ENCODE measurements at places on chromosomes 6 and 20. TPM values are rescaled to one million over a fixed set of nuclear protein-coding genes. Genes with fewer than 3 reads are reported as not detected.

DNA sequence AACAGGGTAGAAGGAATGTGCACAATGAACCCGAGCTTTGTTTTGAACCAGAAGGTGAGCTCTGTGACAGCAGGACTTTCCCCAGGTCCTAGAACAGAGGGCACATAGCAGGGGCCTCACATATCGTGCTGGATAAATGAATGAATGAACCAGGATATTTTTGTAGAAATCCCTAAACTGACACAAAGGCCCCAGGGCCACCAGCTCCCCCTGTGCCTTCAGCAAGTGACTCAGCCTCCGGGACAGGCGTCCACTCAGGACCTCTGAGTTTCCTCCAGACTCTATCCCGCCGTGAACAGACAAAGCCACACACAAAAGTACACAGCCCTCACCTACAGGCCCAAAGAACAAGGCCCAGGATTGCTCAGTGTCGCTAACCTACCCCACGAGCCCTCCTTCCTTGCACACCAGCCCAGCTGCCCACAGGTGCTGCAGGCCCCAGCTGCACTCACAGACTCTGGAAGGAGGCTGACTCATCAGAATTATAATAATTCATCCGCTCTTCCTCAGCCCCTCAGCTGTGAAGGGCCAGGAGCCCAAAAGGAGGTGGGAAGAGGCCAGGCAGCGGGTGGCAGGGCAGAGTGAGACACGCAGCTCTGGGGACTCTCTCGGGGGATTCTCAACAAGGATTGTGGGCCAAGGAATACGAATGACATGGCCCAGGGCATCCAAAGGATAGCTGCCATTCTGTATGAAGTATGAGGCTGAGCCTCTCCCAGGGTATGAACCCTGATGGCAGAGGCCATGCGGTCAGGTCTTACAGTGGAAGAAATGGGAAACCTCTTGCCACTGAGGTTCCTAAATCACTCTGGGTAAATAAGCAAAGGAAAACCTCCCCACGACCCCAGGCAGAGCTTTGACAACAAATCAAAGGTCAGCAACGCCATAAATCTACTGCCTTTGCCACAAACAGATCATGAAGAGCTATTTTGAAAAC lies 40.9 kb downstream of the SUMO4 start:
- DNase-seq = no peak

GRCh38 chr20:41148942-41149341 lies 11.6 kb downstream of the PLCG1 start:
- DNase-seq = no peak

DNA sequence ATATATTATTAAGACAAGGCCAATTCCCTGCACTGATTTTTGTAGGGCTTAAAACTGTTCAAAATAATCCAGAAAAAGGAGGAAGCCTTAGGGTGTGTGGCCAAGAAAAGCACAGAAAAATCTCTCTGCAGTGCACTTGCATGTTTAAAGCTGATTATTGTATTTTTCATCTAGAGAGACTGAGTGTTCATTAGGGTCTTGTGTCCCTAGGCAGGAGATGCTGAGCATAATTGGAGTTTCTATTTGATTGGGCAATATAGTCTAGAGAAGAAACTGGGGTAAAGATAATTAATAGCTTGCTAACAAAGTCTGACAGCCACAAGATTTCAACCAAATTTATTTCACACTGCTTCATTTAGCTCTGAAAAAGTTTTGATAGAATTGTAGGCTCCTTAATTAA lies 2.4 kb downstream of the FLRT3 start:
- no peak for DNase-seq

- DNase-seq = no peak
Measured at GRCh38 chr20:9319687-9320384, 194.6 kb upstream of the LAMP5 start.

- no peak for DNase-seq
Measured at GRCh38 chr6:143679041-143679440, 1.3 kb downstream of the PHACTR2 start.

DNA sequence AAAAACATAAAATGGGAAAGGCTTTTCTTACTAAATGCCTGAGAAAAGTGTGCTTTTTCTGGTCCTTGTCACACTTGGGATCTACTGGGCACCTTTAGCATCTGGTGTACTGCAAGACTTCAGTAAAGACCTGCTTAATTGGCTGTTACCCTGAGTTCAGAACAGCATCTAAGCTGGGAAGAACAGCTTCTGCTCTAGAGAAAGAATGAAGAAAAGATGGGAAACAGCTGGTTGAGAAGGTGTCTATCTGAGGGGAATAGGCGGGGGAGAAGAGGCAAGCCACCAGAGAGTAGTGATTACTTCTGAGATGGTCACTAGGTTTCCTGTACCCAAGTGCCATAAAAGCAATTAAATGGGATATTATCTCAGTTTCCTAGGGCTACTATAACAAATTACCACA lies 128.2 kb upstream of the SPACA1 start:
- DNase-seq = no peak

HECA gene
- 19.4 TPM for polyA plus RNA-seq

- no peak for DNase-seq
Measured at GRCh38 chr20:33145521-33145920, 22.4 kb upstream of the BPIFA2 start.

DNA sequence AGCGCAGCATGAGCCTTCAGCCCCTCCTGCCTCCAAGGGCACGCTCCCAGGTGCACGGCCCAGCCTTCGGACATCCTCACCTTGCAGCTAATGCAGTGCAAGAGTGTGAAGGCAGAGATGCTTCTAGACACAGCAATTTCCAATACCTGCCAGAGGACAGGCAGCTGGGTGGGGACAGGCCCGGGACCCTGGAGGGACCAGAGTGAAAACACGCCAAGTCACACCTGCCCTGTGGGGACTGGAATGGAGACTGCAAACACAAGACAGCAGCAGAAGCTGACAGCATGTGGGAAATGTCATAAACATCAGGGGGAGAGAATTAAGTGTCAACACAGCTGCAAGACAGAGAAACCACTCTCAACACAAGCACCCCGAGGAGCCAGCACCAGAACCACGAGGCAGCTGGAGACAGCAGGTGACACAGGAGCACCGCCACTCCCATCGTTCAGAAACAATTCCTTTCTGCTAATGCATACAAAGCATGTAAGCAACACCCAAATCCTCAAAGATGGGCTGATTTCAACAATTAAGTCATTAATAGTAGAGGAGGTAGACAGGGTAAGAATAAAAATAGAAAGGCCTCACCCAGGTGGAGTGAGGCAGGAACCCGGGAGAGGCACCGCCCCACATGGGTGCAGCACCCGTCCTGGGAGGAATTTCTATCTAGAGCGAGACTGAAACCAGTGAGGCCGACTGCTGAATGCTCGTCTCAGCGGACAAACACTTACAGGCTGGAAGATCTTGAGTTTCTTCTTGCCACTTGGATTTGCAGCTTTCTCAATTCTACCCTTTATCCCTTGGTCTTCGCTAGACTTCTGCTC lies 17.1 kb downstream of the DIDO1 start:
- no peak for DNase-seq

- no peak for DNase-seq
Measured at GRCh38 chr20:41287327-41287726, 30.2 kb downstream of the ZHX3 start.

DNA sequence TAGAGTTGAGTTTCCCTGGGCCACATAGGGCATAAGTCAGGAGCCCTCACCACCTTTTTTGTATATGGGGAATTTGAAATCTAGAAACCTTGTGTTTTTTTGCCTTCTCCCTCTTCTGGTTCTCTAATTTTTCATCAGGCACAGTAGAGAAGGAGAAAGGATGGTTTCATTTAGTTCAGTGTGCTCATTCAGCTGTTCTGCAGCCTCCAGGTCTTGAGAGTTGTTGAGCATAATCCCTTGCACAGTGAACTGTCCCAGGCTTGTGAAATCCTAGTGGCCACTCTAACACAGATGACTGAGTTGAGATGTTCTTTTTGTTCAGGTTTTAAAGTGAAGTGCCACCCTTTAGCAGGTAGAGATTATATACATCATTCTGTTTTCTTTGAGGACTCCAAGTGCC lies 183.5 kb downstream of the CDKAL1 start:
- DNase-seq = no peak

SNPH gene
- polyA plus RNA-seq = 5.2 TPM
